ENCODE measurements at places on chromosomes 1 and 21.

DNA sequence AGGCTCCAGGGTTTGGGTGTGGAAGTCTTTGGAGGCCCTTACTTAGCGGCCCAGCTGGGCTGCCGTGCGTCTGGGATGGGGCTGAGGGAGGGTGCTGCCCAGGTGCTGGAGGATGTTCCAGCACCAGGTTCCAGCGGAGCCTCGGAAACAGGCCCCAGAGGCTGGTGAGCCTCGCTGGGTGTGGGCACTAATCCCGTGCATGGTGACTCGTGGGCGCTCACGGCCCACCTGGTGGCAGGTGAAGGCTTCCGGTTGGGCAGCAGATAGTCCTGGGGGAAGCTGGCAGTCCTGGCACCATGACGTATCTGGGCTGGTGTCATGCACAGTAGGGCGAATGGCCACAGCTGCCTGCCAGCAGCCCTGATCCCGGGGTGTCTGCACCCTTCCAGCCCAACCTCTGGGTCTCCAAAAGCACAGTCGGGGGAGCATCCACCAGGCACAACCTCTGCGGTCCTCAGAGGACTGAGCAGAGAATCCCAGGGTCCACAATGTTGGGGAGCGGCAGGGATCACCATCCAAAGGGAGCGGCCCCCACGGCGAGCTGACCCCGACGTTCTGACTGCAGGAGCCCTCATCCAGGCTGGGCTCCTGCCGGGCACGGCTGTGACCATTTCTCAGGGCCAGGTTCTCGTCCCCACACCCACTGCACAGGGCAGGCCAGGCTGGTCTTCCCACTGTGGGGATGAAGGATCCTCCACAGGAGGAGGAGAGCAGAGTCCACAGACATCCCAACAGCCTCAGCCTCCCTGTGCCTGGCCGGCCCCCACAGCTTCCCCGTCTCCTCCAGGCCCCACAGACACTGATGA, 25.3 kb downstream of the FTCD start:
- DNase-seq = no peak

GRCh38 chr1:230176871-230177411, 109.9 kb downstream of the GALNT2 start:
- no peak for DNase-seq

GRCh38 chr1:3515774-3516480, 61.5 kb downstream of the ARHGEF16 start:
- DNase-seq = no peak

DNA sequence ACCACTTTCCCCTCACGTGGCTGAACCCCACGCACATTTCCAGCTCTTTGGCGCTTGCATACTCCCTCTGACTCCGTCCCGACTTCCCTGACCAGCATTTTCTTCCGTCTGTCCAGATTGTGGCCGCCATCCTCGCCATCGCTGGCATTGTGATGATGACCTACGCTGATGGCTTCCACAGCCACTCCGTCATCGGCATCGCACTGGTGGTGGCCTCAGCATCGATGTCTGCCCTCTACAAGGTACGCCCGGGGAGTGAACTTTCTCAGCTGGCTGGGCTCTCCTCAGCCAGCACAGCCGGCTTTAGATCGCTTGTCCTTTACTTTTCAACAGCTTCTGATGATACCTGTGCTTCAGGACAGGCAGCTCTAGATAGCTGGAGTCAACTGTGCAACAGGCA, 56.8 kb upstream of the COA6 start:
- DNase-seq = no peak

DNA sequence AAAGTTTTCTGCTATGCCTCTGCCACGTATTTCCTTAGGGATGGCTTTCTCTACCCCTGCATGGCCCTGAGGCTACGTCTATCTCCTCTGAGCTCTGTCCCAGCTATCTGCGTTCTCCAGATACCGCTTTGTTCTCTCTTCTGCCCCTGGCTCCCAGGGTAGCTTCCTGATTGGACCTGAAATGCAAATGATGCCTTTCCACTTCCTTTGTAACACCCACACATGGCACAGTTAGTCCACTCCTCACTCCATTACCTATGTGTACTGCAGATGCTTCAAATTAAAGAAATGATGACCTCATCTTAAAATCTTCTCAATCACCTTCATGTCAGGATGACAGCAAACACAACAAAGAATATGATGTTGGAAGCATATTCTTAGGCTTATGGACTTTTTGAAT, 138.6 kb upstream of the POGK start:
- no peak for DNase-seq

DNA sequence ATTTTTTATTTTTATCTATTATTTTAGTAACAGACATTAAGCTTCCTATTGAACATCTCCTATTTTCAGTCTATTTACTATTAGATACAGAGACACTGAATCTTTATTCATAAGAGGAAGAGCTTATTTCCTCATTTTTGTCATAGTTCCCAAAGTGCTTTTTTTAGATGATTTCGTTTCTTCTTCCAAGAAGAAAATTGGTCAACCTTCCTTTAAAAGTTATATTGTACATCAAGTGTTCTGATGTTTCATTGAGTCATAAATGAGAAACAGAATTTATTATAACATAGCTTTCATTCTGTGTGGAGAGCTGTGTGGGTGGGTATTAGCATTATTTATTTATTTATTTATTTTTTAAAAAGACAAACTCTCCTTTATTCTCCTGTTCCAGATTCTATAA, 50.6 kb upstream of the BACH1 start:
- DNase-seq = no peak

- DNase-seq = no peak
These were observed 77.9 kb upstream of the RRP15 start for GRCh38 chr1:218207194-218207593.

DNA sequence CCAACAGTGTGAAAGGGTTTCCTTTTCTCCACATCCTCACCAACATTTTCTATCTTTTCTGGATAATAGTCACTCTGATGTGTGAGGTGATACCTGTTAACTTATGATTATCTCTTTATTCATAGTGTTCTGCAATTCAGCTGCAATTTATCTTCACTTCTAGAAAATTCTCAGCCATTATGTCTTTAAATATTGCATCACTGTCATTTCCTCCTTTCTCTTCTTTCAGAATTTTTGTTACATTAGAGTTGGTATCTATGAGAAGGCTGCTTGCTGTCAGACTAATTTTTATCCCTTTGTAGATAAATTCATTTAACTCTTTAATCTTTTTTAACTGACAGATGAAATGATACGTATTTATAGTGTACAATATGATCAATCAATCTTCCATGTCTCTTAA, 30.5 kb upstream of the ATF3 start:
- no peak for DNase-seq

GRCh38 chr1:72917920-72918319, 635.6 kb upstream of the NEGR1 start:
- no peak for DNase-seq

DNA sequence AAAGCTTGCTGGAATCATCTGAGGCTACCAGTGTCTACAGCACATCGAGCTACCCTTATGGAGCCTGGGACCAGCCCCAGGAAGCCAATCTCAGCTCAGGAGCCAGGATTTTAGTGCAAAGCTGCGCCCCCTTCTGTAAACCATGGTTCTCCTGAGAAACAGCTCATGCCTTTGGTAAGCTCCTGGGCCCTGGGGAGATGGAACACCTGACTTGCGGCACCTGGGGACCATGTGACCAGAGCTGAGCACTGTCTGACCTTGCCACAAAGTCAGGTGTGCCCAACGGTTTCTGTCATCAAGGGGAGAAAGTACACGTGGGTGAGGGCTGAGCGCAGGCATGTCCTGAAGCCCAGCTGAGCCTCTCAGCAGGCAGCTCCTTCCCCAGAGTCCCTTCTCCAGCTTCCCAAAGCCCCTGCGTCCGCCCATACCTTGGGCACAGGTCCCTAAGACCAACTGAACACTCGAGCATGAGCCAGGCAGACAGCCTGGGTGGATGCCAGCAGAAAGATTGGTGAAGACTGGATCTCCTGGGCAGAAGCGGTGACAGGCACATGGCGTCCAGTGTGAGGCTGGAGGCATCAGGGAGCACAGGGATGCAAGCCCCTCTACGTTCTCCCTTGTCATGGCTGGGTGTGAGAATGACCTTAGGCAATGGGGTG, 57.9 kb upstream of the TENT5B start:
- DNase-seq = no peak

DNA sequence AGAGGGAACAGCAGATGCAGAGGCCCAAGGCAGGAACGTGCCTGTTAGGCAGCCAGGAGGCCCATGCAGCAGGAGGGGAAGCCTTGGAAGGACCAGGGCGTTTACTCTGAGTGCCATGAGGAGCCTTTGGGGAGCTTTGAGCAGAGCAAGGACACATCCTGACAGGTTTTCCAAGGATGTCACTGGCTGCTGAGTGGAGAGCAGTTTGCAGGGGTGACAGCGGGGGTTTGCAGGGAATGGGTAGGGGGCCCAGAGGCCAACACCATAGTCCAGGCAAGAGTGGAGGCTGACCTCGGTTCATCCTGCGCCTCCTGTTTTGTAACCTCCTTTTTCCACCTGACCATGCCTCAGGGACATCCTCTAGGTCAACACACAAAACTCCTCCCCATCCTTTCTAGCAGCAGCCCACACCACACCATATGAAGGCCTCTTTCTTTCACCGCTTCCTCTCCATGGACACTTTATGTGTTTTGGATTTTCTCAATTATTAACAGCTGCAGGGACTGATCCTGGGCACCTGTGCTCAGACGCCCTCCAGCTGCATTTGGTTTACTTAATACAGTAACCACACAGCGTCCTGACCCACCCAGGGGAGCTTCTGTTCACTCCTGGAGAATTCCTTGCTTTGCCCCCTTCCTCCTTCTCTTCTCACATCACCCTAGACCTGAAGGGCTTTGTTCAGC, 528.5 kb downstream of the MATN1 start:
- DNase-seq = no peak

- DNase-seq = no peak
These were observed 149.5 kb upstream of the BACE2 start for GRCh38 chr21:41018431-41018830.

DNA sequence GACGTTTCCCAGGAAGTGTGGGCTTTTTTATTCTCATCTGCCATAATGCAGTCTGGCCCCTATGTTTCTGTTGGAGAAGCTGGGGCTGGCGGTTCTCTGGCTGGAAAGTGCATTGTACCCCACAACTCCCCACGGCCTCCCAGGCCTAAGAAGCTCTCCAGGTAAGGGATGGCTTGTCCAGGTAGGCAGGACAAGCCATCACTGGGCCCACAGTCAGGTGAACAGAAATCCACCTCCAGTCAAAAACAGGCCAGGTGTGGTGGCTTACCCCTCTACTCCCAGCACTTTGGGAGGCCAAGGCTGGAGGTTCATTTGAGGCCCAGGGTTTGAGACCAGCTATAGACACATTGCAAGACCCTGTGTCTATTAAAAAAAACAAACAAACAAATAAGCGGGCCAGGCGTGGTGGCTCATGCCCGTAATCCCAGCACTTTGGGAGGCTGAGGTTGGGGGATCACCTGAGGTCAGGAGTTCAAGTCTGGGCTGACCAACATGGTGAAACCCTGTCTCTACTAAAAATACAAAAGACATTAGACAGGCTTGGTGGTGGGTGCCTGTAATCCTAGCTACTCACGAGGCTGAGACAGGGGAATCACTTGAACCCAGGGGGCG, 3.1 kb upstream of the WNT9A start:
- no peak for DNase-seq

GRCh38 chr1:234628089-234628488, 18.1 kb upstream of the IRF2BP2 start:
- DNase-seq = no peak

DNA sequence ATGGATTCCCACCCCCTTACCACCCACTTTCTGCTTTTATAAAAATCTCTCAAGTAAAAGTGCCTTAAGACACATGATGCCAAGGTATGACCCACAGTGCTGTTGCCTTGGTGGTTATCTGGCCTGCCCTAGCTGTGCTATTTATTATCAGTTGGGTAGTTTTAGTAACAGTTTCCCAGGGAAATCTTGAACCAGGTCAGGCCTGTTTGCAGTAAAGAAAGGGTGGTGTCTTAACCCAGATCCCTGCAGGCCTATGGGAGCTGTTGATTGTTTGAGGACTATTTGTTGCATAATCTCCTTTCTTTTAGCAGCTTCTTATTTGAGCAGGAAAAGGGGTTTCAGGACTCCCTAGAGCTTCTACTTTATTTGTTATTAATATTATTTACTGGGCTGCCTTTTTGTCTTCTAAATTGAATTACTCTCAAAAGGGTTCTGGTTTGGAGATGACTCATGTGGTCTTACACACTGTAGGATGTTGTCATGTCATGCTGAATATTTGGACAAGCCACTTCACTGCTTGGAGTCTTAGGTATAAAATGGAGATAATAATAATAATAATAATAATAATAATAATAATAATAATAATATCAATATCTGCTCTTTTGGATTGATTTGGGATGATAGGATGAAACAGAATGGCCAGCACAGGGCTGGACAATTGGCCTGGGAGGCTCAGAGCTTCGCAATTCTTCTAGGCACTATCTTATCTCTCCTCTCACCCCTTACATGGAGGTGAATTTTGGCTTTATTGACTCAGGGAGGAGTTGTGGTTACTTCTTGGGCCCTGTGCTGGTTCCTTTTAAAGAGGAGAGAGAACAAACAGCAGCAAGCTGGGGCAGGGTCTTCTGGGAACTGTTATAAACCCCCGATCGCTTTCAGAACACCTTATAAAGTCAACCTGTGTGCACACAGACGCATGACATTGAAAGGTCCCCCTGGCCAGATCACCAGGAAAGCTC, 252.1 kb downstream of the PRDM2 start:
- no peak for DNase-seq

DNA sequence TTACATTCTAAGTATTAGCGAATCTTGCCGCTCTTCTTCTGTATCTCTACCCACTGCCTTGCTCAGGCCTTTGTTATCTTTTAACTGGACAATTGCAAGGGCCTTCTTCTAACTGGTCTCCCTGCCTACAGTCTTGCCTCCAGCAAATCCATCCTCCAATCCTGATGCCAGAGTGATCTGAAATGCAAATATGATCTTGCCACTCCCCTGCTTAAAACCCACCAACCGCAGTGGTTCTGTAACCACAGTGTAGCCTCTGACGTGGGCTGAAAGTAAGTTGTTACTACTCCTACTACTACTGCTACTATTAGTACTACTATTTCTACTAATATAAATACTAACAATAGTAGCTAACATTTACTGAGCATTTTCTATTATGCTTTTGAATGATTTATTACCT, 12.4 kb downstream of the MOV10 start:
- no peak for DNase-seq

DNA sequence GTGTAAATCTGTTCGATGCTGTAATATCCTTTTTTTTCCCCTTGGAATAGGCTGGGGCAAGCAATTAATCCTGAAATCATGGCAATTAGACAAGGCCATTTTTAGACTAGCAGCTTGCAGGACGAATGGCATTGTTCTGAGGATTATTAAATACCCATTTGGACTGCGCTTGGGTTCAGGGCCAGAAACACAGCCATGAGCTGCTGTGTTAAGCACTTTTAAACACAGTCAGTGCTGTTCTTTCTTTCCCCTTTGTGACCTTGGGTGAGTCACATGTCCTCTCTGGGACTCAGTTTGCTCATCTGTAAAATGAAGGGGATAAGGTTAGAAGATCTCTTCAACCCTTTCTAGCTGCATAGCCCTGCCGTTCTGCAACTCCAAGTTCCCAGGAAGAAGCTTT, 58.6 kb upstream of the C8B start:
- DNase-seq = no peak

DNA sequence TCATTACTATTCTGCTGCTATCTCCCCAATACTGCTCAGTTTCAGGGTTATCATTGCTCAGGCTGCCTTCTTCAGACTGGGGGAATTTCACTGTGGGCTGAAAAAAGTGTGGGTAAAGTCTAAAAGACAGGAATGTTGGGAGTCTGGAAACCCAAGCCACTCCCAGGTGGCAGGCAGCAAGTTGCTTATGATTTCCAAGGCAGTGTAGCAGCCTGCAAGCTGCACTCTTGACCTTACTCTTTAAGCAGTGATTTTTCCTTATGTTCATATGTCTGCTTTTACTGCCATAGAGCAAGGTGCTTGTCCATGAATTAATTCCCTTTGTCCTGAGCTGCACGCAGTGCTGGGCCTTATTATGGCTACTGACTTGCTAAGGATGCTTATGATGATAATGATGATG, 53.1 kb downstream of the PHC2 start:
- no peak for DNase-seq
